ENCODE measurements at places on chromosomes 5 and 9.

DNA sequence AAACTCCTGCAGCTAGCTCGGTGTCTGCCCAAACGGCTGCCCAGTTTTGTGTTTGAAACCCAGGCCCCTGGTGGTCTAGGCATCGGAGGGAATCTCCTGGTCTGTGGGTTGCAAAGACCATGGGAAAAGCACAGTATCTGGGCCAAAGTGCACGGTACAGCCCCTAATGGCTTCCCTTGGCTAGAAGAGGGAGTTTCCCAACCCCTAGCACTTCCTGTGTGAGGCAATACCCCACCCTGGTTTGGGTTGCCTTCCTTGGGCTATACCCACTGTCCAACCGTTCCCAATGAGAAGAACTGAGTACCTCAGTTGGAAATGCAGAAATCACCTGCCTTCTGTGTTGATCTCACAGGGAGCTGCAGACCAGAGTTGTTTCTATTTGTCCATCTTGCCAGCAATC is 41.8 kb downstream of the CAVIN4 start:
- no peak for DNase-seq

GRCh38 chr5:145588113-145588512 is 247.0 kb downstream of the PRELID2 start:
- DNase-seq, result no peak

GRCh38 chr9:28127101-28127500 is 553.8 kb upstream of the C9orf72 start:
- no peak for DNase-seq

DNA sequence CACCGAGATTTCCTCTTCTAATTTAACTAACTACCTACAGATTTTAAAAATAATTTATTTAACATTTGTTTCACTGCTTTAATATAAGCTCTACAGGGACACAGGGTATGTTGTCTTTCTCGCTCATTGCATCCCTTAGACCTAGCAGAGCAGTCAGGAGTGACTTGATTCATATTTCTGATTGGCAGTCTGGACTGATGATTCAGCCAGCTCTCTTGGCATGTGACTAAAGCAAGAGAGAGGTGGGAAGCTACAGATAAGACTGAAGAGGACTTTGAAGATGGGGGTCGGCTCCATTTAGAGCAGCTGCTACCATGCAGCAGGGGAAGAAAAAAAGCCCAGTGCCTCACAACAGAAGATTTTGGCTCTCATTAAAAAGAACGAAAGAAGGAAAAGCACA is 173.4 kb upstream of the STK32A start:
- DNase-seq, result no peak

DNA sequence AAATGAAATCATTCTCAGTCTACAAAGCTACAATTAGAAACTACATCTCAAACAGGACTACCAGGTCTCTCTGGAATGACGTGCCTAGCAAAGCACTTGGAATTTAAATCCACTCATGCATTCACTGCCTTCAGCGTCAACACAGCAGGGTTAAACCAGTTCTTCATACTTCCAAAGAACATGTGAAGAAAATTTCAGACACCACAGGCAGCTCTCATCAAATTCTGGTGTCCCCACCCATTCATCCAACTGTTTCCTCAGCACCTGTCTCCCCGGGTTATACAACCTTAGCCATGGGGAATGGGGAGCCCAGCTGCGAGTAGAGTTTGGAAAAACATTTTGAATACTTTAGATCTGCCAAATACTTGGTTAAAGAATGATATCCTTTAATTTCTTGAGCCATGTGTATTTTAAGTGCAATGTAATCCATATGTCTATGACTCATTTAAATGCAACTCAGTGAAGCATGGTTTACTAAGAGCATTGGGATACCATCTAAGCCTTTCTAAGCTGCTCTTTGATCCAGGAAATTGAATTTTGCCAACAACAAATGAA is 17.5 kb downstream of the ADAM19 start:
- no peak for DNase-seq
